Stimulated activated CD8-positive, alpha-beta memory T cell treated with anti-CD3 and anti-CD28 coated beads, Interleukin-15, amount 100 ng/mL, for 24 hours (primary cell): ENCODE measurements at places on chromosomes 11 and 22.

DNA sequence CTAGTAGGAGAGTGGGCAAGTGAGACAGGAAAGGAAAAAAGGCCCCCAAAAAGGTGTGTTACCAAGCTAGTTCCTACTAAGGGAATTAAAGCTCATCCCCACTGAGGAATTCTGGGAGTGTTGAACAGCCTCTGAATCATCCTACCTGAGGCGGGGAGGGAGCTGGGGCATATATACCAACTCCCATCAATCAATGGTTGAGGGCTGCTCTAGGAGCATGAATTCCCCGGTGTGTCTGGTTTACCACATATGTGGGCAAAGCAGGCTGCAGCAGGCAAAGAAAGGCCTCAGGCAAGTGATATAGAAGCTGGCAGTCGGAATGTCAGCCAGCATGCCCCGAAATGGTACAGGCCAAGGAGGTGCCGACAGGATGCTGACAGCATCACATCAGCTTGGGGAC lies 23.6 kb upstream of the CDON start:
- DNase-seq, result no peak

GRCh38 chr11:11351042-11351586 lies 1.9 kb downstream of the CSNK2A3 start:
- no peak for DNase-seq

GRCh38 chr11:61969838-61970662 lies 2.6 kb upstream of the FTH1 start:
- DNase-seq, result no peak

GRCh38 chr22:29475550-29475949 lies 4.5 kb upstream of the NEFH start:
- no peak for DNase-seq

GRCh38 chr11:129853518-129854231 lies 38.0 kb downstream of the TMEM45B start:
- no peak for DNase-seq

GRCh38 chr11:111761036-111761435 lies 5.2 kb downstream of the PPP2R1B start:
- DNase-seq, result no peak

DNA sequence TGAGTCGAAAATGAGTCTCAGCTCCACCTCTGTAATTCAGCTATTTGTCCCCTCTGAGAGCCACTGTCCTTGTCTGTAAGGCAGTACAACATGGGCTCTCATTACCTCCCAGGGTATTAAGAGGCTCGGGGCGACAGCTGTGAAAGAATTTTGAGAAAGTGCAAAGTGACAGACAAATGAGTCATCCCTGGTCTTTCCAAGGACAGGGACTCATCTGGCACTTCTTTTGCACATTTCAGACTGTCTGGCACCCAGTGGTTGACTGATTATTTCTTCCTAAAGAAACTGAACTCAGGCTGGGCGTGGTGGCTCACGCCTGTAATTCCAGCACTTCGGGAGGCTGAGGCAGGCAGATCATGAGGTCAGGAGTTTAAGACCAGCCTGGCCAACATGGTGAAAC lies 62.1 kb upstream of the ARFGAP3 start:
- no peak for DNase-seq

- DNase-seq, result no peak
These were observed 88.8 kb upstream of the GALNT18 start for GRCh38 chr11:11710556-11710955.

GRCh38 chr11:832529-833113 lies at the start of gene CD151:
TSS of gene CD151 (plus strand) at chr11:832952. CDS start at chr11:836070, 3,118 bp downstream.
- DNase-seq, result no peak

DNA sequence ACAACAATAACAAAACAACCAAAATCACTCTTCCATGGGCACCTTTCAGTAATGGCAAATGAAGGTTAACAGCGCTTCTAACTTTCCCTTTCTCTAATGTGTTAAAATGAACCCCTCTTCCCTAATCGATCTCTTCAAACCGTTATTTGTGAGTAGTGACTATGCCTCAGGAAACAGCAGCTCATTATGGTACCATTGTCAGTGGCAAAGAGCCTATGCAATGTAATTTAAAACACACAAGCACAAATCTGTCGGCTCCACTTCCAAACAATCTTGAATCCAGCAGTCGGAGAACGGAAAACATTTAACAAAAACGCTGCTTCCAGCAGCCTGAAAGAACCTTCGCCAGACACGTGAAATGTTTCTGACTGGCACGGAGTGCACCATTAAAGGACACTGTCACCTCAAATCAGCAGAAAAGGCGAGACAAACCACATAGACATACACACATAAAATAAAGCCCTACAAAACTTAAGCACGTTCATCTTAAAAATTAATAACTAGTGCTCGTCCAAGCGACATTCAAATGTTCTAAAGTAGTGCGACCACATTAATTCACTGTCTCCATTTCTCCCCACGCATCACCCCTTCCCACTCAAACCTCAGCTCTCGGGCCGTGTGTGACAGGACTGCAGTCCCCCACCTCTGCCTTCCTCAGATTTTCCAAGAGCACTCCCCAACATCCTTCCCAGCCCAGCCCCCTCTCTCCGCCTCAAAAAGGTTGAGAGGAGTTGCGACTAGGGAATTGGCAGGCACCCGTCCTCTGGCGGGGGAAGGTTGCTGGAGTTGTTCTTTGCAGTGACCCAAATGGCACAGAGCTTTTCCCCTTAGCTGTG lies 748 bp downstream of the RAB30 start:
- no peak for DNase-seq

DNA sequence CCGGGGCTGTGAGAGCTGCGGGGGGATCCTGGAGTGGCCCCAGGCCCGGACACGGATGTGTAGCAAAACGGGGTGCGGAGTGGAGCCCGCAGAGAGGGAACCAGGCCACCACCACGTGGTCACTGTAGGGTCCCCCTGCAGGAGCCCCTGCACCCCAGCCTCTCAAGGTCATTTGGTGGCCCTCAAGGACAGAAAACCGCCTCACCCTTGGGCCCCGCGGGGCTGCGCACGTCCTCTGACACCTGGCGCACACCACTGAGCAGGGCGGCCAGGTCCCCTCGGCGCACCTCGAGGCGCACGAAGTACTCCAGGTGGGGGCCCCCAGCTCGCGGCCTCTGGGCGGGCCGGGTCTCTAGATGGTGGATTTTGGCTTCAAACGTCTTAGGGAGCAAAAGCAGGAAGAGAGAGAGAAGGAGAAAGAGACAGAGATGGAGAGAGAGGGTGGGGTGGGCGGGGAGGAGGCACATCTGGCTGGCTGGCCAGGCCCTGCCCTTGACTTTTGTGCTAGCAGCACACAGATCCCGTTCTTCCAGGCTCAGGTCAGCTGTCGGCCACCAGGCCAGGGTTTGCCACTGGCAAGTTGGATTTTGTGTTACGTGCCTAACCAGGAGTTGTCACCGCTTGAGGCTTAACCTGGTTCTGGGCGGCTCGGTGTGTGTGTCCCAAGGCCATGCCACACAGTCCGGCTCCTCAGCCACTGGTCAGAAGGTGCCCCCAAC lies 3.2 kb downstream of the TH start:
- no peak for DNase-seq

DNA sequence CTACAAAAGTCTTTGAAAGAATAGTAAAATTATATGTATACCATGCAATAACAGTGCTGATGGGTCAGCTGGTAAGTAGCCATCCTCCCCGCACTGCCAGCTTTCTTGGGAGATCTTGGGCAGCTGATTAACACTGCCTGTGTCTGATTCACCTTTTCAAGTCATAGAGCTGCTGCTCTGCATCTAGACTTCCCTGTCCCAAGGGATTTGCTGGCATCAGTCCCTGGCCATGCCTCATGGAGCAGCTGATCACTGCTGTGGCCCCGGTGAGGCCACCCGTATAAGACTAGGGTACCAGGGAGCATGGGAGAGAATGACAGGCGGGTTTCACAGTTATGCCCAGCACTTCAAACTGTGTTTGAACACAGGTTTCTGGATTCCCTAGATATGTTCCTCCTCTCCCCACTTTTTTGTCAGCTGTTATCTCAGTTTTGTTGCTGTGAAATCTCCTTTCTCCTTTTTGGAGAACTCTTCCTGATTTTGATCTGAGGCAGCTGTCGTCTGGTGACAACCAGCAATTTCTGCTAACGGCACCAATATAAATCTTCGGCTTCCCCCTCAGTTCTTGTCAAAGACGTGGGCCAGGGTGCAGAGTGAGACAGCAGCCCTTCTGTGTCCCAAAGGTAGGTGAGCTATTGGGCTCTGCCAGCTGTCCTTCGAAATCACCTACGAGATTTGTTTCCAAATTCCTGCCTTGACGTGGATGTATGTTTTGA lies 438.9 kb downstream of the NTM start:
- no peak for DNase-seq

DNA sequence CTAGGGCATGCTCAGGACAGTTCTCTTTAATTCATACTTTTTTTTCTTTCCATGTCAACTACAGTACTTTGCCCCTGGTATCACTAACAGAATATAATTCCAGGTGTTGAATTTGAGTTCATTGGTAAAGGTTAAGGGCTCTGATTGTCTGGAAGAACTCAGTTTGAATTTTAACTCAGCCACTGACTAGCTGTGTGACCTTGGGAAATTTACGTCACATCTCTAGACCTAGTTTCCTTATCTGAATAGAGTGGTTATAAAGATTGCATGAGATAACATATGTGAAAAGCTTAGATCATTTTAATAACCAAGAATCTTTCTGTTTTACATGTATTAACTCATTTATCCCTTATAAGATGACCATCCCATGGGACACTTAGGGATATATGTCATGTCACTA lies 15.8 kb upstream of the ZC3H12C start:
- no peak for DNase-seq

GRCh38 chr22:44050766-44051355 lies 26.8 kb downstream of the PARVB start:
- no peak for DNase-seq

GRCh38 chr22:27494785-27495184 lies 306.8 kb downstream of the MN1 start:
- DNase-seq, result no peak

DNA sequence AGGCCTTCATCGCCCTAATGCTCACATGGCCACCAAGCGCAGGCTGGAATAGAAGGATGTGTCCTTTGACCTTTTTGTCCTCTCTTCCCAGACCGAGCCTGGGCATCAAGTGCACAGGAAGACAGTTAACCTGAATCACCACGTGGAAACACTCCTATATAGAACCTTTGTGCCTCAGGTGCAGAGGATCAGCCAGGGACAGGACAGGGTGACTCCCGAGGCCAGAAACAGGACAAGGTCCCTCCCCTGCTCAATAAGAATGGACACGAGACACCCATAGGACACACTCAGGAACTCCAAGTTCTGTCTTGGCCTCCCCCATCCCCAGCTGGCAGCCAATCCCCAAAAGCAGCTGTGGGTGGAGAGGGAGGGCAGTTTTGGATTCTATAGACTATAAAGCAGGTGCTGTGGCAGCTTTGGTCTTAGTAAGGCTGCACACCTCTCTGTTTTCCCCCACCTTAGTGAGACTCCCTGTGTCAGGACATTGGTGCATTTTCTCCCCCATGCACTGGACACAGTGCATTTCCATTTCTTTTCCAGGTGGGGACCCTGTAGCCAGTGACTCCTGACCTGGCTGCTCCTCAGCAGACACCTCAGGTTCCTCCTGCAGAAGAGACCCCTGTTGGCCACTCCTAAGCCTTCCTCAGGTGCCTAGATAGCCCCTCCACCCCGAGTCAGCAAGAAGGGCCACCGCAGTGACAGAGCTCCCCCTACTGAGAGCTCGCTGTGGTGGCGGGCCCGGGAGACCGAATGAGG lies 43.6 kb upstream of the POU2AF1 start:
- DNase-seq, result no peak

GRCh38 chr11:75337195-75337654 lies 14.2 kb downstream of the ARRB1 start:
- DNase-seq, result no peak

- no peak for DNase-seq
These were observed 10.5 kb downstream of the AP2A2 start for GRCh38 chr11:936199-936598.

GRCh38 chr11:71238285-71238875 lies 14.0 kb downstream of the SHANK2 start:
- DNase-seq, result no peak

- DNase-seq, result no peak
These were observed 10.0 kb downstream of the OR51L1 start for GRCh38 chr11:5004424-5005274.

- no peak for DNase-seq
These were observed 7.4 kb downstream of the SMPD1 start for GRCh38 chr11:6397636-6398035.

GRCh38 chr22:16933291-16934282 lies 74.4 kb downstream of the GAB4 start:
- no peak for DNase-seq

DNA sequence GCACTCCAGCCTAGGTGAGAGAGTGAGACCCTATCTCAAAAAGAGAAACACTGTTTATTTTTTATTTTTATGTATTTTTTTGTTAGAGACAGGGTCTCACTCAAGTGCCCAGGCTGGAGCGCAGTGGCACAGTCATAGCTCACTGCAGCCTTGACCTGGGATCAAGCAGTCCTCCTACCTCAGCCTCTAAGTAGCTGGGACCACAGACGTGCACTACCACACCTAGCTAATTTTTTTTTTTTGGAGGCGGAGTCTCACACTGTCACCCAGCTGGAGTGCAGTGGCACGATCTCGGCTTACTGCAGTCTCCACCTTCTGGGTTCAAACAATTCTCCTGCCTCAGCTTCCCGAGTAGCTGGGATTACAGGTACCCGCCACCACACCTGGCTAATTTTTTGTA lies 6.4 kb downstream of the RBX1 start:
- DNase-seq, result no peak

DNA sequence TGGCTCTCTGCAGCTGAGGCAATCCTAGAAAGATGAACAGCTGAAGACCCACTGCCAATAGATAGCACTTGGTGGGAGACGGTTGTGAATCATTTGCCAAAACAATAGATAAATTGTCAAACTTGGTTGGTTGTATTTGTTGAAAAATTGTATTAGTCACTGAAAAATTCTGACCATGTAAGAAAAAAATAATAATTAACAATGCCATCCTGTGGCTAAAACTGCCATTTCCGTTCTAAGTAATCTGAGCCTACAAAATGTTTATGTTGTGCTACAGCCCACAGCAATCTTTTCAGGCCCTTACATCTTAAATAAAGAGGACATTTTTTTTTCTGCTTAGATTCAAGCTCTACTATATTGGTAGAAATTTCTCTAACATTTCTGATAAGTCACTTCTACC lies 103.2 kb upstream of the ANO3 start:
- DNase-seq, result no peak
